Small intestine (tissue), 16 donors: ENCODE measurements at places on chromosomes 4 and X.

DNA sequence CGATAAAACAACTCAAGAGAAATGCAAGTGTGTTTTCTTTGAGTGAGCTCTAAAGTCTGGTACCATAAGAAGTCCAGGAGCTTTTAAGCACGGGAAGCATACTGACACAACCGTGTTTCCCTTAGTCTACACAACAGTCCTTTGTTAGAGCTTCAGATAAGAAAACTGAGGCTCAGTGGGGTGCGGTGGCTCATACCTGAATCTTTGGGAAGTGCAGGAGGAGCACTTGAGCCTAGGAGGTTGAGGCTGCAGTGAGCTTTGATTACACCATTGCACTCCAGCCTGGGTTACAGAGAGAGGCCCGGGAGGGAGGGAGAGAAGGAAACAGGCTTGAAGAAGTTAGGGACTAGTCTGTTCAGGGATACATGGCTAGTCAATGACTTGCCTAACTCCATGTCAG lies 21.9 kb downstream of the LEF1 start:
- no peak overlapping the region for H3K27ac ChIP-seq
- no peak for DNase-seq
- no peaks in the 10 kb centered on the region for H3K36me3 ChIP-seq
- H3K4me3 ChIP-seq = no peak overlapping the region
- H3K4me1 ChIP-seq = no peaks in the 10 kb centered on the region

DNA sequence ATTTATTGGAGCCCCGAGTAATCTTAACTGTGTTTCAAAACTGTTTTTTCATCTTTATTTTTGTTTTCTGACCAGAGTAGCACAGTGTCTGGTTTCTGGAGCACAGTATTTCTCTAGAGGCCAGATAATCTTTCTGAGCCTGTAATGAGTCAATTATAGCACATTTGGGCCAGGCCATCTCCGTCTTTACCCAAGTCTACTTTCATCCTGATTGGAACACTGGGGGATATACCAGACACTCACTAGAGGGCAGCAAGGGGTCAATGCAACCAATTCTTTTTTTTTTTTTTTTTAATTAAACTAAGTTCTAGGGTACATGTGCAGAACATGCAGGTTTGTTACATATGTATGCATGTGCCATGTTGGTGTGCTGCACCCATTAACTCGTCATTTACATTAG lies 282.0 kb downstream of the ARHGAP24 start:
- H3K36me3 ChIP-seq = no peaks in the 10 kb centered on the region
- no peaks in the 10 kb centered on the region for H3K27me3 ChIP-seq
- no peaks in the 10 kb centered on the region for H3K4me1 ChIP-seq

DNA sequence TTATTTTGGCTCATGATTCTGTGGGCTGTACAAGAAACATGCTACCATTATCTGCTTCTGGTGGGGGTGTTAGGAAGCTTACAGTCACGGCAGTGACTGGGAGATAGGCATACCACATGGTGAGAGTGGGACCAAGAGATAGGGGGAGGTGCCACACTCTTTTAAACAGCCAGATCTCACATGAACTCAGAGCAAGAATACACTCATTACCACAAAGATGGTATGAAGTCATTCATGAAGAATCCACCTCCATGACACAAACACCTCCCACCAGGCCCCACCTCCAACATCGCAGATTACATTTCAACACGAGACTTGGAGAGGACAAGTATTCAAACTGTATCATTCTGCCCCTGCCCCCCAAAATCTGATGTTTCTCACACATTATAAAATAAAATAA lies 2396.7 kb downstream of the PCDH7 start:
- no peaks in the 10 kb centered on the region for H3K36me3 ChIP-seq
- DNase-seq = no peak
- H3K4me3 ChIP-seq = no peak overlapping the region
- H3K27ac ChIP-seq = no peak overlapping the region

DNA sequence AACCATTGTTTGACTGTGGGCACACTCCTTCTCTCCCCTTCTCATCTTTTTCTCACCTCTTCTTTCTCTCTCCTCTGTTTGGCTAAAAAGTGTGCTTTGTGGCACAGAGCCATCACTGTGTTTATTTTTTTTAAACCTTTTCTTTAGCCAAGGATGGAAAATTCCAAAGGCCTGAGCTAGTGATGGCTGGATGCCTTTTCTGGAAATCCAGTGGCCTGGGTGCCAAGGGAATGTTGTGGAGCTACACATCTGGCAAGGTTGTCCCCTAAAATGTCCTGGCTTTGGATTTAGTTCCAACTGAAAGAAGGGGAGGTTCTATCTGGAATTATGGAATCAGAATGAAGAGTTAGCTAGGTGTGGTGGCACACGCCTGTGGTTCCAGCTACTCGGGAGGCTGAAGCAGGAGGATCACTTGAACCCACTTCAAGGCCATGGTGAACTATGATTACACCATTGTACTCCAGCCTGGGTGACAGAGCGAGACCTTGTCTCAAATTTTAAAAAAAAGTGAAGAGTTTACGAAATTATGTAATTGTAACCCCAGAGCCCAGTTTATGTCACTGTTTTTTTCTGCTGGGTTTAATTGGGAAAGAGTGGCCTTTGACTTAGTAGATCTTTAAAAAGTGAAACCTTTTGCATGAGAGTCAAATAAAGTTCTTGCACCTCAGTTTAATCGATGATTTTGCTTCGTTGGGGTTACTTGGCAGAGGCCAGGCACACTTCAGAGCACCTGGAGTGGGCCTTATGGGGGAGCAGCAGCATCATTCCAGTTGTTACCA lies 17.7 kb downstream of the DOCK11 start:
- H3K27ac ChIP-seq = no peak overlapping the region
- no peak for DNase-seq
- H3K36me3 ChIP-seq = no peaks in the 10 kb centered on the region
- H3K27me3 ChIP-seq = no peaks in the 10 kb centered on the region

- no peak overlapping the region for H3K27ac ChIP-seq
- no peaks in the 10 kb centered on the region for H3K27me3 ChIP-seq
- no peaks in the 10 kb centered on the region for H3K4me1 ChIP-seq
- peaks cover 3% of the 10 kb centered on the region for H3K36me3 ChIP-seq
- no peak overlapping the region for H3K4me3 ChIP-seq
- DNase-seq = no peak
Observed at GRCh38 chr4:48403779-48404178, 62.5 kb downstream of the SLAIN2 start.

DNA sequence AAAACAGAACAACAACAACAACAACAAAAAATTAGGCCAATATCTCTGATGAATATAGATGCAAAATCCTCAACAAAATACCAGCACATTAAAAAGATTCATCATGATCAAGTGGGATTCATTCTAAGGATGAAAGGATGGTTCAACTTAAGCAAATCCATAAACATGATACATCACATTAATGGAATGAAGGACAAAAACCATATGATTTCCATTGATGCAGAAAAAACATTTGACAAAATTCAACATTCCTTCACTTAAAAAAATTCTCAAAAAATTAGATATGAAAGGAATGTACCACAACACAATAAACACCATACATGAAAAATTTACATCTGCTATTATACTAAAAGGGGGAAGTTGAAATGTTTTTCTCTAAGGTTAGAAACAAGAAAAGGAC lies 103.3 kb downstream of the IL15 start:
- no peak overlapping the region for H3K27ac ChIP-seq
- DNase-seq = no peak
- H3K36me3 ChIP-seq = no peaks in the 10 kb centered on the region
- H3K27me3 ChIP-seq = no peaks in the 10 kb centered on the region
- H3K4me1 ChIP-seq = no peaks in the 10 kb centered on the region

DNA sequence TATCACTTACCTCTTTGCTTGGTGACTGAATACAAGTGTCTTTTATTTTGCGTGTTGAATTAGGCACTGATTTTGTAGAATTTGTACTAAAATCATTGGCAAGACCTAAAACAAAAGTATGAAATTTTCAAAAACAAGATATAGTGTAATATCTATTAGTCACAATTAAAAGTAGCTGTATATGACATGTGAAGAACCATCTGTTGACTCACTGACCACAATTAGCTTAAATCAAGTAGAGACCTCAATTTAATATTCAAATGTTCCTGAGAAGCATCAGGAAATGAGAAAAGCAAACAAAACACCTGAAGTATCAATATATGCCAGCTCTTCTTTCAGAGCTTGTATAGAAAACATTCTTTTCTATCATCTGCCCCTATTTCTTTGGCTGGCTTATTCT lies 5.5 kb downstream of the CENPC start:
- peaks cover 3% of the 10 kb centered on the region for H3K4me1 ChIP-seq
- H3K4me3 ChIP-seq = no peak overlapping the region
- DNase-seq = no peak
- H3K27me3 ChIP-seq = no peaks in the 10 kb centered on the region
- H3K27ac ChIP-seq = no peak overlapping the region
- H3K36me3 ChIP-seq = peaks cover 4% of the 10 kb centered on the region

DNA sequence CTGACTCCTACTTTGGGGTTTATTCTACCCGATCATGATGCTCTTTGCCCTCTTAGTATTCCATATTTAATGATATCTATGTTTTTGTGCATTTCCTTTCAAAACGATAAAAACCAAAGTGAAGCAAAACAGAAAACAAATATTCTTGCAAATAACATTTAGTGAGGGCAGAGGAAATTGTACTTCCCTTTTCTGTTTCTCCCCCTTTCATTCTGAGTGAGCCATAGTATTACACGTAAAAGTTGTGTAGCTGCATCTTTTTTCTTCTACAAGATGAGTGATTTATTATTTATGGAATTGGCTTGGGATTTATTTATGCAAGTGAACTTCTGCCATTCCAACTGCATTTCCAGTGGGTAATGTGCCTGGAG lies 109.9 kb downstream of the AFF2 start:
- H3K27me3 ChIP-seq = no peaks in the 10 kb centered on the region
- H3K4me1 ChIP-seq = no peaks in the 10 kb centered on the region
- no peak overlapping the region for H3K27ac ChIP-seq
- no peak for DNase-seq
- H3K4me3 ChIP-seq = no peak overlapping the region
- H3K36me3 ChIP-seq = no peaks in the 10 kb centered on the region

GRCh38 chrX:49767236-49767635 lies 61.9 kb upstream of the PAGE4 start:
- H3K27ac ChIP-seq = no peak overlapping the region
- H3K4me3 ChIP-seq = no peak overlapping the region
- no peak for DNase-seq
- H3K36me3 ChIP-seq = no peaks in the 10 kb centered on the region
- no peaks in the 10 kb centered on the region for H3K27me3 ChIP-seq

DNA sequence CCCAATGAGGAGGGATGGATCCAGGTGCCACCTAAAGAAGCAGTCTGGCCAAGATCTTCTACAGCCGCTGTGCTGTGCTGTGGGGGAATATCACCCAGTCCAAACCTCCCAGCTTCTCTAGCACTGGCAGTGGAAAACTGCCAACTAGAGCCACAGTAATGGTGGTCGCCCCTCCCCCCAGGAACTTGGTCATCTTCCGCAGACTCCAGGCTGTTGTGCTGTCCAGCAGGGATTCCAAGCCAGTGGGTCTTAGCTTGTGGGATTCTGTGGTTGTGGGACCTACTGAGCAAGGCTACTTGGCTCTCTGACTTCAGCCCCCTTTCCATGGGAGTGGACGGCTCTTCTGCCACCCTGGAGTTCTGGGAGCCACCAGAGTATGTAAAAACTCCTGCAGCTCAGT lies 18.2 kb downstream of the GPRASP1 start:
- no peaks in the 10 kb centered on the region for H3K27me3 ChIP-seq
- H3K36me3 ChIP-seq = no peaks in the 10 kb centered on the region
- DNase-seq = no peak
- H3K4me3 ChIP-seq = no peak overlapping the region
- H3K4me1 ChIP-seq = no peaks in the 10 kb centered on the region

GRCh38 chr4:186627226-186627865 lies 72.0 kb upstream of the MTNR1A start:
- no peak for DNase-seq
- no peaks in the 10 kb centered on the region for H3K4me1 ChIP-seq
- H3K4me3 ChIP-seq = no peak overlapping the region
- H3K27ac ChIP-seq = no peak overlapping the region
- H3K27me3 ChIP-seq = no peaks in the 10 kb centered on the region
- H3K36me3 ChIP-seq = peaks cover 54% of the 10 kb centered on the region

DNA sequence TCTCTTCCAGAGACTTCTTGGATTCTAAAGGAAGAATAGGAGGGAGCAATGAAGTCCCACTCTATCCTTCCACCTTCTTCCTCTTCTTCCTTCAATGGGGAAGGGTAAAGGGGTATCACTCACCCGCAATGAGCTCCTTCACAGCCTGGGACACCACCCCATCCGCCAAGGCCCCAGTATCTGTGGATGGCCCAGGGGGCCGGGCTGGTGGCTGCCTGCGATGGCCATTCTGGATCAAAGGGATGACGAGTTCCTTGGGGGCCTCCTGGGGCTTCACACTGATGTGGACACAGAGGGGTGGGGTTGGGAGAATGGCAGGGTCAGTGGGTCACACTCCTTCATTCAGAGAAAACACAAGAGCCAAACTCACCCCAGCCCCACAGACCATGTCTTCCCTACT lies 1.0 kb downstream of the GPKOW start:
- peaks cover 4% of the 10 kb centered on the region for H3K4me1 ChIP-seq
- H3K4me3 ChIP-seq = peak overlapping the region; percentile 93
- DNase-seq = no peak
- H3K27me3 ChIP-seq = no peaks in the 10 kb centered on the region
- no peak overlapping the region for H3K27ac ChIP-seq

GRCh38 chr4:47933840-47934239 lies 19.5 kb upstream of the NFXL1 start:
- no peak overlapping the region for H3K4me3 ChIP-seq
- H3K4me1 ChIP-seq = peaks cover 10% of the 10 kb centered on the region
- no peaks in the 10 kb centered on the region for H3K27me3 ChIP-seq
- no peak overlapping the region for H3K27ac ChIP-seq
- no peaks in the 10 kb centered on the region for H3K36me3 ChIP-seq
- DNase-seq = peak; percentile 42

DNA sequence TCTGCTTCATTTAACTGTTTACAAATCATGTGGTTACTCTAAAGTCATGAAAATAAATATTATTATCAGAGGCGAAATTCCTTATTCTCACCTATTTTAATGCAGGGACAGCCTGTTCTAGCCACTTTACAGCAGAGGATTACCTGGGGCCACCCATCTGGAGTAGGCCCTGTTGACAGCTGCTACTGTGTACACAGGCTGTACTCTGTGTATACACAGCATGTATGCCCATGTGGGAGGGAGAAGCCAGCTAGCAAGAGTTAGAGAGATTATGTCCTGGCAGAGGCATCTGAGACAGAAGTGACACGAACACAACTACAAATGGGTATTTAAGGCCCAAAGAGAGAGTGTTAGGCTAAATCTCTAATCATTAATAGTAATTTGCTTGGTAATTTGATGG lies 62.1 kb downstream of the GPRIN3 start:
- H3K36me3 ChIP-seq = peaks cover 2% of the 10 kb centered on the region
- peak; percentile 47 for DNase-seq
- H3K27ac ChIP-seq = no peak overlapping the region
- no peaks in the 10 kb centered on the region for H3K4me1 ChIP-seq
- no peaks in the 10 kb centered on the region for H3K27me3 ChIP-seq
- H3K4me3 ChIP-seq = no peak overlapping the region

DNA sequence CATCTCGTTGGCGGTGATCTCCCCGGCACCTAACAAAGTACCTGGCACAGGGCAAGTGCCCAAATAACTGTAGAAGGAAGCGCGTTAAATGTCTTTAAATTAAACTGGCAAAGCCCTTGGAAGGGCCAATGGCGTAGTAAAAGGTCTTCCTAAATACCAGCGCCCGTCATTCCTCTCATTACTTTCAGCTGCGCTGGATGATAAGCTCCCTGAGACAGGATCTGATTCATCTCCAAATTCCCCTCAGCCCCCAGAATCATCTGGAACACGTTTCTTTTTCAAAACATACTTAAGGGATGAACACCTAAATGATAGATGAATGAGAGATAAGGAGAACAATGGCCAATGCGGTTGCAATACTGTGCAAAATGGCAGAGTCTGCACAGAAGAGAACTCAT lies 95.1 kb downstream of the AFAP1 start:
- no peak for DNase-seq
